ENCODE measurements at places on chromosomes 4 and X.

- DNase-seq: no peak
These were observed 205.6 kb upstream of the EOLA2 start for GRCh38 chrX:150143721-150144440.

- peak; percentile 60 for DNase-seq
These were observed 62.4 kb downstream of the AFF2 start for GRCh38 chrX:148562846-148563245.

DNA sequence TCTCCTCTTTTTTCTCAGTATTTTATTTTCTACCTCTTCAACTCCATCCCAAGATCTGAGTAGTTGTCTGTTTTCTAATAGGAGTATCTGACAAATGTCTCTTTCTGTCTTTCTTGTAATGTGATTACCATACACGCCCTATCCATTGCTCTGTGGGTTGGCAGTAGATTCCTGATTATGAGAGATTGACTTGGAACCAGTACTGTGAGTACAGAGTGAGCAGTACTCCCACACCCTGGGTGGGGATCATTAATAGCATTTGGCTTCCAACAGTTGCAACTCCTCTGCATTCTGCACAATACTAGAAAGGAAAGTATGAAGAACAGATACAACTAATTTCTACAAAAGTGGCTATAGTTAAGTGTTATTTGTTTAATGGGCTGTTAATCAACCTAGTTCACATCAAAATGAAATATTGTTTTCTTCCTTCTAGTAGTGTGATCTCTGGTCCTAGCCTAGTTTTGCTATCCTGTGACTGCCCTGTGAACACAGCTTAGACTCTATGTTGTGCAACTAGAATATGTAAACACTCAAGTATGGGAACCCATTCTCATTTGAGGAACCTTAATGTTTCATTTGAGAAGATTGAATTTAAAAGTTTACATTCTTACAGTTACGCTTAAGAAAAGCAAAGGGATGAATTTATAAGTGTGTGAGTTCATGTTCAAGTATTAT lies 112.9 kb downstream of the PTPN13 start:
- no peak for DNase-seq

DNA sequence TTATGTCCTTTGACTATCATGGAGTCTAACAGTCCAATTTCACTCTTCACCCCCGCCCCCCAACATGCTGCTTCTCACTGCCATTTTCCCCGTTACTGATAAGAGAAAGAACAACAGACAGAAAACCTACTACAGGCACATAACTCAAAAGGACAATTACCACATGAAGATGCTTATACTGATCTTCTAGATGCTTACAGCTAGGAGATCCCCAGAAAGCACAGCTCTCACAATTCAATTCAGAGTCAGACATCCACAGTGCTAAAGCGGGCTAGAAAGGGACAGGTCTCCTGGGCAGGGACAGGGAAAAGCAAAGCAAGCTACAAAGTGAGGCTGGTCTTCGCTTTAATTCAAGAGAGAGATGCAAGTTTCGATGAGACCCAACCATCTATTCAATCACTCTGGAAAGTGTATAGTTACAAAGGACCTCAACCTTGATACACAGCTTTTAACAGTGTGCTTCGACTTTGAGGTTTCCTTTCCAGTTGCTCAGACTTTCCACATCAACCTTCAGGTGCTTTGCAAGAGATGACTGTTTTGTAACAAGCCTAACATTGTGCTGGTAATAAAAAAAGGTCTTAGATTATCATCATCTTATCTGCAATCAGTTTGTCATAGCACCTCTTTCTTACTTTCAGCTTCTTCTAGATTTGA lies 60.9 kb downstream of the LEF1 start:
- no peak for DNase-seq

DNA sequence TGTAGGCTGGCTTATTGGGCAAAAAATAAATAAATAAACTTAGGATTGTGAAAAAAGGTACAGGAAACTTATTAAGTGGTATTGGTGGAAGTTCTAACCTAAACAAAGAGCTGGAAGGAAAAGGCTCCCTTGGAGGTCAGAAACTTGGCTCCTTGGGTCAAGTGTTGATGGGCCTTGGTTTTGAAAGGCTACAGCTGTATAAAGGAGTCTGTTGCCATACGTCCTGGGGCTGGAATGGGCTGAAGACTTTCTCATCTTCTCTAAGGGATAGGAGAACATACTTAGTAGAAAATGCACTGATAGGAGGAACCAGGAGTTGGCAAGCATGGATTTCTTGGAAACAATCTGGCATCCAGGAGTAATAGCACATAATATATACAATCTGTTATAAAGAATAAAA lies 56.6 kb downstream of the PDLIM5 start:
- no peak for DNase-seq

All from OCI-LY7 (cell line).